ENCODE measurements at places on chromosomes 13 and 19. TPM values are rescaled to one million over a fixed set of nuclear protein-coding genes. Genes with fewer than 3 reads are reported as not detected.

The LMTK3 gene
- 15.6 TPM for total RNA-seq

The LHFPL6 gene
- not detected for total RNA-seq

DNA sequence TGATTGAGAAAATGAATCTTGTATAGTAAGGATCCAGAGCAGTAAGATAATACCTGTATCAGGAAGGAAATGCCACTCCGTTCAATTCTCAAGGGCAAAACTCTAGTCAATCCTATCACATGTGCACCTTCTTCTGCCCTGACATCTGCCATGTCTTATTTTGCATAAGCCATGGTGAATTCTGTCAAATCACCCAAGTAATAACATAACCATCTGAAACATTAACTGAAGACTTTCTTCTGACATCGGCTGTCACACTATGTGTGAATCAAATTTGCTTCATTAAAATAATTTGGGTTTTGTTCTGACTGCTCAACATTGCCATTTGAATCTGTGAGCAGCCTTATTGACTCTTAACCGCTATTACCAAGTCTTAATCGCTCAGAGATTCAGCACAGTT is 91.2 kb downstream of the PCDH9 start:
- no peak for DNase-seq

- no peak for DNase-seq
These were observed at the start of gene STARD13 for GRCh38 chr13:33285420-33286124. STARD13 (minus strand) TSS chr13:33285755; CDS start chr13:33285638, 117 bp downstream.

- no peak for DNase-seq
These were observed 104.9 kb downstream of the RNF17 start for GRCh38 chr13:24868874-24869273.

DNA sequence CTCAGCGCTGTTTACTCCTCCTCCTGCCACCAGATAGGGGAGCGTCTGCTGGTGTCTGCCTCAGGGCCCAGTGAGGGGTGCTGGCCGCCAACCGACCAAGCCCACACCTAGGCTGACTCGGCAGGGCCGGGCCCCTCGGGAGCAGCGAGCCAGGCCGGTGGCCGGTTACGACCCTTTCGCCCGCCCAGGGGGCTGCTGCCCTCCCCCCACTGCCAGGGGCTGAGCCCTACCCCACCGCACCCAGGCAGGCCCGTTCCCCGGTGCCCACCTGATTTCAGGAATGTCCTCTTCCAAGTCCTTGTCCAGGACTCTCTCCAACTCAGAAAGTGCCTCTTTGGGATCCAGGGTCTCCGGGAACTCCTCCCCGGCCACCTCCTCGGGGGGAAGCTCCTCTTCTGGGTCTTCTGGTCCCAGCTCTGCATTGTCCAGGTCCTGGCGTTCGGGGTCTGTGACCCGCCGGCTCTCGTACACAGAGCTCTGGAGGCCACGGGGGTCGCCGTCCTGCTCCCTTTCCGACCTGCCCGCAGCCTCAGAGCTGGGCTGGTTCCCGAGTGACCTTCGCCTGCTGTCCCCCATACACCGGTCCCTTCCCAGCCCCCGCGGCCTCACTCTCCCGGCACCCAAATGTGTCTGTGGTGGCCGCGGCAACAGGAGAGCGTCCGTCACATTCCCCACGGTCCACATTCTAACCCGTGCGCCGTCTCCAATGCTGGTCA is 31.0 kb upstream of the MIER2 start:
- no peak for DNase-seq

DNA sequence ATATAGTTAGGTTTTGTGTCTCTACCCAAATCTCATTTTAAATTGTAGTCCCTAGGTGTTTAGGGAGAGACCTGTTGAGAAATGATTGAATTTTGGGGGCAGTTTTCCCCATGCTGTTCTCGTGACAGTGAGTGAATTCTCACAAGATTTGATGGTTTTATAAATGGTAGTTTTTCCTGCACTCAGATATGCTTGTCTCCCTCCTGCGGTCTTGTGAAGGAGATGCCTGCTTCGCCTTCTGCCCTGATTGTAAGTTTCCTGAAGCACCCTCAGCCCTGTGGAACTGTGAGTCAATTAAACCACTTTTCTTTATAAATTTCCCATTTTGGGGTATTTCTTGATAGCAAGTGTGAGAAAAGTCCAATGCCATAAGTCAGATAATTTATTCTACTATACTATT is 1977.5 kb upstream of the PCDH20 start:
- DNase-seq = no peak

- no peak for DNase-seq
These were observed at the start of gene TRAPPC6A for GRCh38 chr19:45177817-45178261. TRAPPC6A (minus strand) TSS chr19:45178237; CDS start chr19:45178218, 19 bp downstream.

Measured in CD4-positive, alpha-beta T cell (primary cell).